ENCODE measurements at places on chromosomes 1 and 21.

DNA sequence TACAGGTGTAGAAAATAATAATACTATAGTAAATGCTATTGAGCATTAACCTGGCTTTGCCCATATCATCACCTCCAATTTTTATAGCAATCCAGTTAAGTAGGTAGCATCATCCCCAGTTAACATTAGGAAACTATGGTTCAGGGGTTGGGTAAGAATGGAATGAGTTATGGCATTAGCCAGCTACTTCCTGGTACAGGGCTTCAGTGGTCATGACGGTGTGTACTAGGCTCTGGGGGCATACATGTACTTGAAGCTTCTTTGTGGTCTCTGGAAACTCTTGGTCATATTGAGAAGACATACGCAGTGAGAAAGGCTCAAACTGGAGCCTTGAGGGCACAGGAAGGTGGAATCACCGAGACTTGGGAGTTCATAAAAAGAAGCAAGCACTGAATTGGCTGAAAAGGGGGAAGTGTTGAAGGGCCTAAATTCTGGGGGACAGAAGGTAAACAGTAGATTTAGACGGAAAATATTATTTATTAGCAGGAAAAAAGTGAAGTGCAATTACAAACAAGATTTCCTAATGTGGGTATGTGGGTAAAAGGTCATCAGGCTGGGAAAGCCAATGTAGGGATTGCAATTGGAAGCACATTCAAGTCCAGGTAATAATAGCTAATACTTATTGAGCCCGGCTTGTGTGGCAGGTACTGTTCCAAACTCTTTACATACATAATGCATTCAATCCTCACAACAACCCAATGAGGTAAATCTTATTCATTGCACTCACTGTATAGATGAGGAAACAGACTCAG, 114.2 kb upstream of the ATP1A1 start:
- DNase-seq = no peak

DNA sequence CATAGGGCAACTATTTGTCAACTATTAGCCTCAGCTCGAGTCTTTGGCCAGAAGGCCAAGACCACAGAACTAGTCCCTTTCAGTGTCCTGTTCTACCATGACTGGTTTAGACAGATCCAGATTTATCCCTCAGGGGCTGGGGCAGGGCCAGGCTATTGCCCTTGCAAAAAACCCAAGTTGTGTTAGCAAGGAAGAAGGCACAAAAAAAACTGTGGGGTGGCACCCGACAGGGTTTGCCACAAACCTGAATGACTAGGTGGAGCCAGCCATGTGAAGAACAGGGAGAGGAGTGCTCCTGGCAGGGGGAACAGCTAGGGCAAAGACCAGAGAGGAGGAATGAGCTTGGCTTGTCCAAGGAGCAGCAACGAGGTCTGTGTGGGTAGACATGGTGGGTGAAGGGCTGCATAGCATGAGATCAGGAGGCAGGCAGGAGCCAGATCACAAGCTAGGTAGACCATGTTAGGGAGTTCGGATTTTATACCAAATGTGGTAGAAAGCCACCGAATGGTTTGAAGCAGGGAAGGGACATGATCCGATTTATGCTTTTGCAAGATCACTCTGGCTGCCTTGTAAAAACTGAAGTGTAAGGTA, 4.3 kb downstream of the DCST1 start:
- no peak for DNase-seq

DNA sequence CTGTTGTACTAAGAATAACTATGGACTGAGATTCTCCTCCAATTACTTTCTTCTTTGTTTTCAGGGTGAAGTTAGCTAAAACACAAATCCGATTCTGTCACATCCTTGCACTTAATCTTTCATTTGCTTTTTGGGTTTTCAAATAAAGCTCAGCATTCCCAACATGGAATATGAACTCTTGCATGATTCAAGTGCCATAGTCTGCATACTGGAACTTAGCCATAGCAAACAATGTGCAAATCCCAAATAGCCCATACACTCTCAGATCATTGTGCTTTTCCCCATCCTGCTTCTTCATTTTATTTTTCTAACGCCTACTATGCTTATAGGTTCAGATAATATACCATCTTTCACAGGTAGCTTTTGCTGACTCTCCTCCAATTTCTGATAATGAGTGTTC, 455.8 kb upstream of the PRMT6 start:
- no peak for DNase-seq

GRCh38 chr1:41641941-41642527, 157.6 kb upstream of the EDN2 start:
- DNase-seq = no peak

All from GM18507 (cell line).